ENCODE measurements at places on chromosomes 12 and 14.

DNA sequence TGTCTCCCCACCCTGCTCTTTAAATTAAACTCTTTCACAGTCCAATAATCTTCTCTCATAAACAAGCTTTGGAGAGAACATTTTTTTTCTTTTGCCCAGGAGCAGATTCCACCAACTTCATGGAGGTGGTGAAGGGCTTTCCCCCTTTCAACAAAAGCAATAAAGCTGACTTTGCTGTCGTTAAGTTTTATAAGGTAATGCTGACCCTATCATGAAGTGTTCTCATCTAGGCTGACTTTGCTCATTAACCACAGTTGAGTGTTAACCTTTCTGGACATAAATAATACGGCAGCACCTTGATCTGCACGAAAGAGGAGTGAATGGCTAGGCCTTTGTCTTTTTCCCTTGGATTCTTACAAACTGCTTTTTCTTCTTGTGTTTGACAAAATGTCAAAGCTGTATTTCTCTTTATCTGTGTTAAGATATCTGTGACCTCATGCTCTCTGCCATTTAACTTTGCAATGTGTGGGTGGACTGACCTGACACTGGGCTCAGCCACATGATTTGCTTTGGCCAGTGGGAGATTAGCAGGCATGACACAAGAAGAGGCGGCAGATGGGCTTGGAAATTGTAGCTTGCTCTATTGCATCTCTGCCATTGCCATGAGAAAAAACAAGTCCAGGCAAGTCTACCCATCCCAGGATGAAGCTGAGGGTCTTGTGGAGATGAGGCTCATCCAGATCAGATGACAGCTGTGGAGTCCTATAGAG lies 470.9 kb upstream of the CCDC196 start:
- DNase-seq, result no peak

DNA sequence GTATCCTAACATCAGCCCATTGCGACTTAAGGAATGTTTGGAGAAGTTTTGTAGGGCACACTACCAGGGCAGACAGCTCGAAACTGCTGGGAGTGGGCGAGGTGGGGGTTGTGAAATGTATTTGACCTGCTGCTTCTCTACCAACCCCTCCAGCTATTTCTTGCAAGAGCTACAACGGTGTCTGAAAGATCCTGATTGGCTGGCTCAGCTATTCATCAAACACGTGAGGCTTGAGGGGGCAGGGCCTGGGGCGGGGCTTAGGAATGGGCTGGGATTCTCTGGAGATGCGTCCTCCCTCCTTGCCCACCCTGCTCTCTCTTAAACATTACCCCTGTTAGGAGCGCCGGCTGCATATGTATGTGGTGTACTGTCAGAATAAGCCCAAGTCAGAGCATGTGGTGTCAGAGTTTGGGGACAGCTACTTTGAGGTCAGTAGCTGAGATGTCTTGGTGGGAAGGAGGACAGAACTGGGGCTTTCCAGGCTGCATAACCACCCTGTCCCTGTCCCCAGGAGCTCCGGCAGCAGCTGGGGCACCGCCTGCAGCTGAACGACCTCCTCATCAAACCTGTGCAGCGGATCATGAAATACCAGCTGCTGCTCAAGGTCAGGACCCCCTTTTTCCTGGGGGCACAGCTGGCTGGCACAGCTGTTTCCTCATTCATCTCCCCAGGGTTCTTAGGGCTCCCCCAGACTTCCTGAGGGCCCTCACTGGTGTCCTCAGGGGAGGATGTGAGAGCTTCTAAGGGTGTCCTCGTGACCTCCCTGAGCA lies 3.1 kb downstream of the ARHGEF25 start:
- DNase-seq, result no peak

DNA sequence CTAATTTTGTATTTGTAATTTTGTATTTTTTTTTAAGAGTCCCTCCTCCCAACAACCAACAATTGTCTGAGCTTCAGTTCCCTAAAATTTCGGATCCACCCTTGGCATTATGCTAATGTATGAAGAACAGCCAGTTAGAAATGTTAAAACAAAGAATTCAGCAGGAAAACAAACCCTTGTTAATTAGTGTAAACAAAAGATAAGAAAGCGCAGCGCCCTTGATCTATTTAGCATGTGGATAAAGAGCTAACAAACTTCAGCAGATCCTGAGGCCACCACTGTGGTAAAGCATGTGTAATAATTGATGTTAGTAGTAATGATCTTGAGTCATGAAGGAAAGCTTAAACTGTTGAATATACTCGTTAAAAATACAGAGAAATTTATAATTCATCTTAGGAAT lies 199.8 kb downstream of the TMX1 start:
- no peak for DNase-seq

GRCh38 chr14:94048691-94049624 lies 22.8 kb downstream of the OTUB2 start:
- DNase-seq, result no peak

DNA sequence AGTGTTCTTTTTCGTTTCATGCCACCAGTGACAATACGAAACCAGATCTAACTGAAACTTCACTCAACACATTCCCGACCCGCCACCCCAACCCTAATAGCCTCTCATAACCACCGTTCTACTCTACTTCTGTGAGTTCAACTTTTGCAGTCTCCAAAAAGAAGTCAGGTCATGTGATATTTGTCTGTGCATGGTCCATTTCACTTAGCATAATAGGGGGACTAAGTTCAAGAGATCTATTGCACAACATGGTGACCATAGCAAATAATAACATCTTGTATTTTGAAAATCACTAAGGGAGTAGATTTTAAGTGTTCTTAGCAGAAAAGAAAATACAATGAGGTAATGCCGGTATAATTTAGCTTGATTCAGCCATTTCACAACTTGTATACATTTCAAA lies 376.4 kb downstream of the DIO2 start:
- DNase-seq, result no peak

- DNase-seq, result no peak
These were observed 108.1 kb downstream of the TTLL5 start for GRCh38 chr14:75769047-75769685.

- DNase-seq, result no peak
These were observed 701.2 kb upstream of the FBXO33 start for GRCh38 chr14:40133463-40133862.

DNA sequence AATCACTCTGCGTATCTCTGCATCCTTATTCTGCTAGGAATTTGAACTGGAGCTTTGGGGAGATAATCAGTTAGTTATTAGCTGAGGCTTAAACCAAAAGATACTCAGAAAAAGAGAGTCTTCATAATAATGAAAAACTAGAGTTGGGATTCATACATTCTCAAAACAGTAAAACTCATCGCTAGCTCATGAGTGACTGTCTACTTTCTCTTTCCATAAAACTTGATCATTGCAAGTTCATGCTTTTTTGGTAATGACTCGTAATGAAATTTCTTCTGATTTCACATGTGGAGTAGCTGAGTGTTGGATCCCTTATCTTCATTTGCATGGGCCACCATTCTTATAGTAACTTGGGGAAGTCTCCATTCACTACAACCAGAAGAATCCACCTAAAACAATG lies 397.7 kb downstream of the PDZRN4 start:
- no peak for DNase-seq

GRCh38 chr12:96107236-96107635 lies 71.8 kb upstream of the LTA4H start:
- DNase-seq, result no peak

GRCh38 chr12:66726556-66726955 lies 47.7 kb upstream of the GRIP1 start:
- no peak for DNase-seq

GRCh38 chr14:101790232-101790631 lies 28.7 kb downstream of the PPP2R5C start:
- no peak for DNase-seq

GRCh38 chr12:114879354-114879753 lies 195.4 kb upstream of the TBX3 start:
- DNase-seq, result no peak

DNA sequence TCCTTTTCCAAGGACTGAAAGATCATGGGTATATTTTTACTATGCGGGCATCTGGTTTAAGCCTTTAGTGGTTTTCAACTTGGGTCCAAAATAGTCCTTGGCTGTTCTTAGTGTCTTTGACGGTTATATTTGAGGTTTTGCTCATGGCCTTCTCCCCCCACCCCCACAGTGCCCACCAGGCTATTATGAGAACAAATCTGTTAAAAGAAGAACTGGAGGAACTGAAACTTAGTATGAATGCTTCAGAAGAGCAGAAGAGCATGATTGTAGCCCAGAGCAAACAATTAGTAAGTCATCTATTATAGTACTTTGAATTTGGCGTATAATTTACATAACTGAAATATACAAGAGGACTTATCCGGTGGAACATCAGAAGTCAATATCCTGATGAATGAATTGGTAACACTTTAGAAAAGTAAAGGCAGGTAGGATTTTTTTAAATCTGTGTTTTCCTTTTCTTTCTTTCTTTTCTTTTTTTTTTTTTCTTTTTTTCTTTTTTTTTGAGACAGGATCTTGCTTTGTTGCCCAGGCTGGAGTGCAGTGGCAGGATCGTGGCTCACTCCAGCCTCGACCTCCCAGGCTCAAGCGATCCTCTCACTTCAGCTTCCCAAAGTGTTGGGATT lies 71.8 kb upstream of the BCAT1 start:
- no peak for DNase-seq

GRCh38 chr14:72892103-72892878 lies 1.6 kb downstream of the DPF3 start:
- no peak for DNase-seq

- DNase-seq, result no peak
These were observed 100.9 kb downstream of the KIF26A start for GRCh38 chr14:104239185-104239775.

DNA sequence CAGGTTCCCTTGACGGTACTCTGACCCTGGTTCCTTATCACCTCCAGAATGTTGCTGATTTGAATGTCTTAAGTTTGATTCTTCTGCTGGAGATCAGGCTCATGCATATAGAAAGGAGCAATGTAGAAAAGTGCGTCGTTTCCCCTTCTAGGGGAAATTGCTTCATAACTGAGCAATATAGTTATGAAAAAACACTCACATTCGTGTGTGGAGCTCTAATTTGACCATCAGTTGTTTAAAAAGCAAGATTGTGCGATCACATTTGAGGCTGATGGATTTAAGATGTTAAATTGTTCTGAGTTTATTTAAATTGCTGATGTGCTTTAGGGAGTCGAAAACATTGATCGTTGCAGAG lies 19.2 kb downstream of the PELI2 start:
- DNase-seq, result no peak

DNA sequence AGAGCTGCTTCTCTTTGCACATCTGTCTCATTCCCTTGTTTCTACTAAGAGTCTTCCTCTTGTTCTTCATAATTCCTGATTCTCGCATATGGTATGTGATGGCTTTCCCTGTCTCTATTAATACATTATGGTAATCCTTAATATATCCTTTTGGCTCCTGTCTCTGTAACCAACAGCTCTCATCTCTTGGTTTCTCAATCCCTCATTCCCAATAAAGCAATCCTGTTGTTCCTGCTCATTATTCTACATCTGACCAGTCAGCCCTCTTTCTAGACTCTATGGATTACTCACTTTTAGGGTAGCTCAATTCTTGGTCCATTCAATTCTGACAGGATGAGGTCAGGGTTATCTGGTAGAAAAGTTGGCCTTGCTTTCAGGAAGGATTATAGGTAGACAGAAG lies 349.9 kb downstream of the LRIG3 start:
- no peak for DNase-seq

DNA sequence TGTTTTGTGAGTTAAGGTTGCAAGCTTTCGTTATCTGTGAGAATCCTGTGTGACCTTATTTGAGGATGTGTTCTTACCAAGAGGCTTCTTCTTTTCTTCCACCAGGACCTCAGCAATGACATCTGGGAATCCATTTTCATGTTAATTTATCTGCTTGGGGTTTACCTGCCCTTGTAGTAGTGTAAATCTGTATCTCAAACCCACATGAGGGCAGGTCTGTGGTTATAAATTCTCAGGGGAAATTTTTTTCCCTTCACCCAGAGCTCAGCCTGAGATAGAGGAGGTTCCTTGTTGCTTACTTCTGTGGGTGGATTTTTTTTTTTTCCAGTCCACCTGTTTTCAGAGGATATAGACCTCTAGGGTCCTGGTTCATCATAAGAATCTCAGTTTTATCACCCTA lies 70.8 kb downstream of the AKAP6 start:
- DNase-seq, result no peak

GRCh38 chr14:71190770-71191374 lies 283.6 kb downstream of the PCNX1 start:
- no peak for DNase-seq

GRCh38 chr12:46149079-46149464 lies 119.8 kb downstream of the SLC38A1 start:
- no peak for DNase-seq

DNA sequence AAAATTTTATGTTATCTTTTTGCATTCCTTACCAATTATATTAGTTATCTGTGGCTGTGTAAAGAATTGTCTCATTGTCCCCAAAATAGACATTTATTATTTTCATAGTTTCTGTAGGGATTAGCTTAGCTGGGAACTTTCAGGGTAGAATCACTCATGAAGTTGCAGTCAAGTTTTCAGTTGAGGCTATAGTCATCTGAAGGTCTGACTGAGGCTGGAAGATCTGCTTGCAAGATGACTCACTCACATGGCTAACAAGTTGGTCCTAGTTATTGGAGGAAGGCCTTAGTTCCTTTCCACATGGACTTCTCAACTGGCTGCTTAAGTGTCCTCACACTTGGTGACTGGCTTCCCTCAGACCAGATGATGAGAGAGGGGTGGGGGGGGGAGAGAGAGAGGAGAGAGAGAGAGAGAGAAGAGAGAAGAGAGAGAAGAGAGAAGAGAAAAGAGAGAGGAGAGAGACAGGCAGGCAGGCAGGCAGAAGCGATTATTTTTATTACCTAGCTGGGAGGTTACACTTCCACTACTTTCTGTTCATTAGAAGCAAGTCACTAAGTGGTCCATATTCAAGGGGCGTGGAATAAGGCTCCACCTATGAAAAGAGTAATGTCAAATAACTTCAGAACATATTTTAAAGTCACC lies 6.4 kb downstream of the AP5M1 start:
- DNase-seq, result no peak

DNA sequence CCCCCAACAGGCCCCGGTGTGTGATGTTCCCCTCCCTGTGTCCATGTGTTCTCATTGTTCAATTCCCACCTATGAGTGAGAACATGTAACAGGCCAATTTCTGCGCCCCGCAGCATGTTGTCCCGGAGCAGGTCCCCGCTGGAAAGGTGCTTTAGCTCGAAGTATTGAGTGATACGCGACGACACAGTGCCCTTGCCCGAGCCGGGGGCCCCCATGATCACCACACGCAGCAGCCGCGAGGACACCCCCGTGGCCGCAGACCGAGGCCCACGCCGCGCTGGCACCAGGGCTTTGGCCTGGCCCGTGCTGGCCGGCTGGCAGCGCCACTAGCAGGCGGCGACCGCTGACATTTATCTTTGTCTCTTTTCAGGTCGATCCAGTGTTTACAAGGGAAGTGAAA lies 91.7 kb downstream of the GLT1D1 start:
- DNase-seq, result no peak

DNA sequence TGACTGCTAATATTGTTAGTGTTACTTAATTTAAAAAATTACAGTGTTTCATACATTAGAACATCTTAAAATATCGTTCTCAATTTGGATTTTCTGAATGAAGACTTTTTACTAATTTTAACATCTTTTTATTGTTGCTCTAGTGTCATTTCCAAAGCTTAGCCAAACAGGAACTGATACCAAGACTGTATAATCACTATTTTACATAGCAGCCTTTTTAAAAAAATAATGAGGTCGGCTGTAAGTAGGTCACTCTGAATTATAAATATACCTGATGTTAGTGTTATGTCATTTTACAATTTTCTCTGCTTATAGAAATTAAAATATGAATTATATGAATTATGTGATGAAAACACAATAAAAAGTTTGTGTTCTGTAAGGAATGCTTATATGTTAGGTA lies 321.5 kb downstream of the TMEM117 start:
- no peak for DNase-seq
